ENCODE measurements at places on chromosomes 16 and 17. TPM values are rescaled to one million over a fixed set of nuclear protein-coding genes. Genes with fewer than 3 reads are reported as not detected.

DNA sequence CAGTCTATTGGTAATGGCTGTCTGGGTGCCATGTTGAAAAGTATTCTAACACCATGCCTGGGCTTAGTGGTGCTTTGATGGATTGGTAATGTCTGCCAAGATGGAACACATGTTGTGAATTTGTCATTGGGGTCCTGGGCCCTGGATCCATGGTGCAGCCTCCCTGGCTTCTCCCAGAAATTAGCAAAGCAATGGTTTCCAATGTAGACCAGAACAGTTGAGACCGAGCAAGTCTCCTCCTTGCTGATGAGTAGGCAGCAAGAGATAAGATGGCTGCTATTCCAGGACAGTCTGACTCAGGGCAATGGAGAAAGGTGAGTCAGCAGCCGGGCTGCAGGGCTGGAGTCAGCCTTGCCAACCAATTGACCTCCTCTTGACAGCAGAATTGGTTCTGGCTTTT, 30.8 kb downstream of the GPR139 start:
- no peak for DNase-seq

Gene GDPD3
- total RNA-seq = 4.0 TPM

DNA sequence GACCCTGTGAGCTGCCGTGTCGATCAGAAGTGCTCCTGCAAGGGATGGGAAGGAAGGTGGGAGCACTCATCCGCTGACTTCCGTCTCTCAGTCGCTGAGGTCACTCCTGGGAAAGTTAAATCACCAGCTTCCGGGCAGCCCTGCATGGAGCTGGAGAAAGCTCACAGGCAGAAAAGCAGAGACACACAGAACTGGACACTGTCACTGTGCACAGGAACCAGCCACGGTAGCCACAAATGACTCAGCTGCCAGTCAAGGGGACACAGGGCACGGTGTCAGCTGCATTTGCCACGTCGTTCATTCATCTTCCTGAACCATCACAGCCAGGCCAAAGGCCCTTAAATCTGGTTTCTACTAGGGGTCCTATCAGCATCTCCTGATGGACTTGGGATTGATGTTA, 226.4 kb upstream of the PSMD7 start:
- no peak for DNase-seq

Gene VPS9D1
- total RNA-seq = 11.8 TPM

DNA sequence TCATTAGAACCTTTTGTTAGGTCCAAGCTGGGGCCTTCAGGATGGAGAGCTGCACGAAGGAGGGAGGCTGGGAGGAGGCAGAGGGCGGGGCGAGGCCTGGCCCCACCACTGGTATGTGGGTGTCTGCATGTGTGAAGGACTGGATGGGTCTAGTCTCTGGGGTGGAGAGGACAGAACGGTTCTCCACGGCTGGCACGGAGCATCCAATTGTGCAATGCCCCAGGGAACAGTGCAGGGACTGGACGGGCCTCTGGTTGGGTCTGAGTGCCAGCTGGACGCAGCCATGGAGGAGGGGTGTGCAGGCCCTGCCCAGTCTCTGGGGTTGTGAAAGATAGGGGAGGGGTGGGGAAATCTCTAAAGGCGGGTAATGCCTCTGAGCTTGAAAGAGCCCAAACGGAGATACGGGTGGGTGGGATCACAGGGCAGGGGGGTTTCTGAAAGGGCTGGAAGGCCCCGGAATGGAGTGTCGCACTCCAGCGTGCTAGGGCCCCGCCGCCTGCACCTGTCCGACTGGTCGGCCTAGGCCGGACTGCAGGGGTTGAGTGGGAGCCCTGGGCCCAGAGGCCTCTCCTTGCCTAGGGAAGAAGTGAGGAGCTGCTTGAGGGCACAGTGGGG, 1.6 kb downstream of the PPL start:
- DNase-seq = peak; percentile 98

Gene WFIKKN1
- 0.14 TPM for total RNA-seq

DNA sequence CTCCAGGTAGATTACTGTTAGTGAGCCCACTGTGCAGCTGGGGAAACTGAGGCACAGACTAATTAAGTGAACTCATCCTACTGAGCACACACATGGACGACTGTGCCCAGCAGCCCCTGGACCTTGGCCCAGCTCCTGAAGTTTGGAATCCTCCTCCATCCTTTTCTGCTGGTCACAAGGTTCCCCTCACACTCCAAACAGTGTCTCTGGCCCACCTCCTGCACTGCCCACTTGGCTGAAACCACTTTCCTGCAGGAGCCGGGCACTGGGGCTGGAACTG, 3.6 kb downstream of the RHBDF2 start:
- DNase-seq = no peak

- DNase-seq = no peak
These were observed 55.4 kb downstream of the JPH3 start for GRCh38 chr16:87657621-87658192.

Measured in posterior vena cava (tissue), 2 donors.